ENCODE measurements at places on chromosomes 12 and 14. TPM values are rescaled to one million over a fixed set of nuclear protein-coding genes. Genes with fewer than 3 reads are reported as not detected.

KDM5A gene
- polyA plus RNA-seq = 25.9 TPM

SPX gene
- polyA plus RNA-seq = 3.5 TPM

MDP1 gene
- polyA plus RNA-seq = 21.8 TPM

SAMD4A gene
- 17.7 TPM for polyA plus RNA-seq

NAB2 gene
- 26.8 TPM for polyA plus RNA-seq

PABPN1 gene
- polyA plus RNA-seq = 199 TPM

- no peak for DNase-seq
Observed at GRCh38 chr12:11834931-11835330, 185.5 kb downstream of the ETV6 start.

- no peak for DNase-seq
Observed at GRCh38 chr12:65533177-65533883, 254.8 kb downstream of the MSRB3 start.

GRCh38 chr12:4960547-4960946, 50.8 kb downstream of the KCNA1 start:
- no peak for DNase-seq

DNA sequence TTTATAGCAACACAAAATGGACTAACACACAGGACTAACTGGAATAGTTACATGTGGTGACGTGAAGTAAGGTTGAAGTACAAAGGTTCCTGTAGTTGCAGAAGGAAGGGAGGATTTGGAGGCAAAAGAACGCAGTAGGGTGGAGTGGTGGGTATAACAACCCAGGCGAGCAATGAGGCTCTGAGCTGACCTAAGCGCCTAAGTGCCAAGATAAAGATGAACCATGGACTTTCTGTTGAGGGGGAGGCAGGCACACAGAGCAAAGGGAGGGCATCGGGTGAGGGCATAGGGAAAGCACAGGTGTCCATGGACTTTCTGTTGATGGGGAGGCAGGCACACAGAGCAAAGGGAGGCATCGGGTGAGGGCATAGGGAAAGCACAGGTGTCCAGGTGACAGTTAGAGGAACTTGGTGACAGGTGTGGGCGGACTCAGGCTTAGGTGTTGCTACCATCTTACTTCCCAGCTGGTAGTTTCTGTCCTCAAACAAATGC, 15.2 kb downstream of the SCNN1A start:
- DNase-seq = peak; percentile 93

DNA sequence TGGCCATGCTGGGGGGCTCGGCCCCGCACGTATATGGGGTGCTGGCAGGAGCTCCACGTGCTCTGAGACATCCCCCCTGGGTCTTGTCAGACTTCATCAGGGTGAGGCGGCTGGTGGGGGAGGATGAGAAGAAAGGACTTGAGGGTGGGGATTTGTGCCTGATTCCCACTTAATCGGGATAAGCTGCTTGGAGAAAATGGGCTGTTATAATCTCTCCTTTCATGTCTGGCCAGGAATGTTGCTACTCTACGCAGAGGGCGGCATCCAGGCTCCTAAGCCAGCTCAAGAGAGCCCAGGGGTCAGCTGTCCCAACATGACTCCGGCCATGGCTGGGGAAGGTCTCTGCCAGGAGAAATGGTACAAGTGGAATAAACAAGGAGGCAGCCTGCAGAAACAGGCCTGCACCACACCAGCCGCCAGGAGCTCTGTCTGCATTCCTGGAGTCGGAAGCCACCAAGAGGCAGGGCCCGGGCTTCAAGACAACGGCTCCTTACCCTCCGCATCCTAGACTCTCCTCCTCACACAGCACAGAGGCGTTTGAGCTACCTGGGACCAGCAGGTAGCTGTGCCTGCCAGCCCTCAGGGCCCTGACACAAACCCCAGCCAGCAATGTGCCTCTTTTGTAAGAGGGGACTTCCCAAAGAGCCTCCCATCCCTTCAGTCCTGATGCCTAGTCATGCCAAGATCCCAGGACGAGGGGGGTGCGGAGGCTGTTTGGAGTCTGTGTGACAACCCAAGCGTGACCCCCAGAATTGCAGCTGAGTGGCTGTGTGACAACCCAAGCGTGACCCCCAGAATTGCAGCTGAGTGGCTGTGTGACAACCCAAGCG, 195.8 kb upstream of the DIO3 start:
- no peak for DNase-seq

GRCh38 chr12:42789808-42790760, 200.5 kb upstream of the PRICKLE1 start:
- DNase-seq = no peak

Measured in large intestine (tissue), 12 donors.